Fibroblast of mammary gland (primary cell): ENCODE measurements at places on chromosomes 7 and 10.

GRCh38 chr7:101519324-101520023 lies 109.6 kb downstream of the MYL10 start:
- peak; percentile 78 for DNase-seq

DNA sequence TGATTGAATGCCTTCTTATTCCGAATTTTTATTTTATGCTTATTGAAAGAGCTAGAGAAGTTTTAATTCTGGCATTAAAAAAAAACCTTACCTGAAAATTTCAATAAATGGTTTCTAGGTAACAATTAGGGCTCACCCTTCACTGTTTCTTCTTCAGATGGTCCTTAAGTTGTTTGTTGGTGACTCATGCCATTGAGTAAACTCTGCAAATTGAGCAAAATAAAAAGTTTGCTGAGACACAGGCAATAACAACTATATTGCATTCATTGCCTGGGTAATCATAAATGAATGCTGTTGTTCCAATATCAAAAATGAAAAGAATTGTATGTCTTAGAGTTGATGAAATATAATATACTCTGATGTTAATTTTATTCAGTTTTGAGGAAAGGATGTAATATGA lies 300.3 kb downstream of the CDK14 start:
- peak; percentile 28 for DNase-seq

DNA sequence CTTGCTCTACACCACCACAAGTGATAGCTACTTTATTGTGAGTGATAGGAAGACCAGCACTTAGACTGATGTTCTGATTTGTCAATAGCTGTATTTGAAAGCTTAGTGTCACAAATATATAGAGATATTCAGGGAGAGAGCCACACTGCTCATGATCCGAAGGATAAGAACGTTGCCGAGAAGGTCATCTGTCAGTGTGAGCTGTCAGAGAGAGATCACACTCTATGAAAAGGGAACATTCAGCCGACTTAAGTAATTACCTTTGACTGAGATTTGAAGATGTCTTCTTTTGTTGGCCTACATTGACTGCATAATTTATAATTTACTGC lies 322.6 kb downstream of the TFEC start:
- no peak for DNase-seq

GRCh38 chr7:76191783-76192240 lies 9.9 kb upstream of the SRRM3 start:
- DNase-seq, result peak; percentile 53

DNA sequence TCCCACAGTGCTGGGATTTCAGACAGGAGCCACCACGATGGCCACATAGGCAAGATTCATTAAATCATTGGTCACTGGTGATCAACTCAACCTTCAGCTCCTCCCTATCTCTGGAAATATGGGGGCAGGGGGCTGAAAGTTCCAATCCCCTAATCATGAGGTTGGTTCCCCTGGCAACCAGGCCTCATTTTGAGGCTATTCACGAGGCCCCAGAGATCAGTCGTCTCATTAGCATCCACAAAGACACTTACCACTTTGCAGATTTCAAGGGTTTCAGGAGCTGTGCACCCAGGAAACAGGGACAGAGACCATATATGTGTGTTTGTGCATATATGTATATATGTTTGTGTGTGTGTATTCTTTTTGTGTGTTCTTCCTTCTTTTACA lies 7.7 kb upstream of the GUSB start:
- no peak for DNase-seq
